ENCODE measurements at places on chromosomes 4 and X.

DNA sequence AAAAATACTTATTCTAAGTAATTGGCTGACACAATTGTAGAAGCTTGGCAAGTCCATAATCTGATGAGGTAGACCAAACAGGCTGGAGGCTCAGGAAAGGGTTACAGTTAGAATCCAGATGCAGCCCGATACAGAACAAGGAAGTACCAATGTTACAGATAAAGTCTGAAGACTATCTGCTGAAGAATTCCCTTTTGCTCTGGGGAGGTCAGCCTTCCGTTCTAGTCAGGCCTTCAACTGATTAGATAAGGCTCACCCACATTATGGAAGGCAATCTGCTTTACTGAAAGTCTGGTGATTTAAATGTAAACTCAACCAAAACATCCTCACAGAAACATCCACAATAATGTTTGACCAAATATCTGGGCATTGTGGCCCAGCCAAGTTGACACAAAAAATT is 7.4 kb upstream of the DYNLT3 start:
- no peak for DNase-seq

DNA sequence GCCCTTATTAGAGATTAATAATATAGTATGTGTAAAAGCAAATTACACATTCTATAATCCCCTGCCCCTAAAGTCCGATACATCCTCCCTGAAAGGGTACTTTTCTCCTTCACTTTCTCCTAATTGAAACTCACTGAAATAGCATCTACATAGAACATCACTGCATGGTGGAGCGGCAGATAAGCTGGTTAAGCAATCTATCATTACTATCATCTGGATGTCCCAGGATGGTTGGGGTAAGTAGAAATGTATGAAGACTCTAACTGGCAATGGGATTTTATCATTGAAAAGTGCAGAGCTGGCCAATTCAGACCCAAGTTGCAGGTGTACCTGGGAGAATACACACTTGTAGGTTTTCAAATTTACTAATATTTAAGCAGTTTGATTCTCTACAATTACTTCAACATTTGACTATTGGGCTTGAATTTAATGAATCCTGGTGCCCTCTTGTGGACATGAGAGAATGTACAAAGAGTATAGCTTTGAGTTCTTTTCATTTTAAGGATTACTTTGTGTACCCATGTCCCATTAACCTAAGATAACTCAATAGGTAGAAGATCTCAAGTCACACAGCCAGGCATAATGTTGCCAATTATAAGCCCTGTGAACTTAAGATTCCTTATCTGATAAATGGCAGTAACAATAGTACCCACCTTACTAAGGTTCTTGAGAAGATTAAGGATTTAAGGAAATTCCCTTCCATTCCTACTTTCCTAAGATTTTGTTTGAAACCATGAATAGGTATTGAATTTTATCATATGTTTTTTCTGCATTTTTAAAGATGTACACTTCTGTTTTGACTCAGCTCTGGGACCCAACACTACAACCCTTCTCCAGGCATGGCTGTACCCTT is 69.8 kb downstream of the SHROOM3 start:
- peak; percentile 65 for DNase-seq

DNA sequence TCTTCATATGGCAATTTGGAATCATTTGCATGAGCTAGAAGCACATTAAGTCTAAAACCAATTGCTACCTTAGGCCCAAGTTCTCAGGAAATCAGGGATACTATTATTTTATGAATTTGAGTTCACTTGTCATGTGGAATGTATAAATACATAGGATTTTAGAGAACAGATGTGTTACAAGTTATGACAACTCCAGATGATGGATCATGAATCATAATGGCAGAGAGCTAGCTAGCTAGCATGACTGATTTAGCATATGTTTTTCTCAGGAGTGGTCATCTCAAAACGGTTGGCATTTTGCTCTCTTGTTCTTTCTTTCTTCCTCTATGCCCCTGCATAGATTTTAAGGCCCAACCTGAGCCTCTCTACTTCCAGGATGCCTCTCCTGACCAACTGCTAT is 14.2 kb upstream of the TFDP3 start:
- no peak for DNase-seq

- DNase-seq, result no peak
Measured at GRCh38 chrX:38807873-38808272, 6.6 kb downstream of the MID1IP1 start.

GRCh38 chr4:8847764-8848163 is 23.9 kb downstream of the HMX1 start:
- no peak for DNase-seq

GRCh38 chr4:53908661-53909078 is 155.7 kb downstream of the CHIC2 start:
- DNase-seq, result peak; percentile 89

- DNase-seq, result no peak
Measured at GRCh38 chr4:17515445-17516407, 761 bp downstream of the CLRN2 start.

DNA sequence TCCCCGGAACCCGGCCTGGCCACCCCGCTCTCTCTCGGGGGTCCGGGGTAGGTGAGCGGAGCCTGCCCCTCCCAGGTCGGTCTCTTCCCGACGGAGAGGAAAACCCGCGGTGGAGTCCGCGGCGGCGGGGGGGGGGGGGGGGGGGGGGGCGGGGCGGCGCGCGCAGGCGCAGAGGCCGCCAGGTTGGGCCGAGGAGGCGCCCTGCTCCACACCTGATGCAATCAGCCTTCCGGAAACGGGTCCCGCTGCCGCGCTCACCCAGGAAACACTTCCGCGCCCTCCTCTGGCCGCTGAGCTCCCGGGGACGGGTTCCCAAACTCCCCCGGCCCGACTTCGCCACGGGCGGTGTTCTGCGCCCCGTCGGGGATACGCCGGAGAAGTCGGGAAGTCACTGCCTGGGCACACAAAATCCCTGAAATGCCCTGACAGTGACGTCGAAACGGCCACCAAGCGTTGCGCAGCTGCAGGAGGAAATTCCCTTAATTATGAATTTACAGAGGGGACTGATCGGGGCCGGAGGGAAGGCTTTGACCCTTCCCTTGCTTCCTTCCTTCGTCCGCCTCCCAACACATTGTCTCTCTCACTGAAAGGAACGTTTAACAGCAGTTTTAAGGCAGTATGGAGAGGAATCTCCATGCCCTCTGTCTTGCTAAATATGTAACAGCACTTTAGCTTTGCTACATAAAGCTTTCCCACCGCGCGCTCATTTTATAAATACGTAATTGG is 2.1 kb upstream of the APBB2 start:
- DNase-seq, result peak; percentile 75

- DNase-seq, result no peak
Measured at GRCh38 chrX:96563646-96564045, 121.0 kb upstream of the DIAPH2 start.

Measured in astrocyte of the spinal cord (primary cell).